ENCODE measurements at places on chromosomes 16 and 17.

- DNase-seq: no peak
These were observed 10.6 kb downstream of the ZCCHC14 start for GRCh38 chr16:87482266-87482665.

DNA sequence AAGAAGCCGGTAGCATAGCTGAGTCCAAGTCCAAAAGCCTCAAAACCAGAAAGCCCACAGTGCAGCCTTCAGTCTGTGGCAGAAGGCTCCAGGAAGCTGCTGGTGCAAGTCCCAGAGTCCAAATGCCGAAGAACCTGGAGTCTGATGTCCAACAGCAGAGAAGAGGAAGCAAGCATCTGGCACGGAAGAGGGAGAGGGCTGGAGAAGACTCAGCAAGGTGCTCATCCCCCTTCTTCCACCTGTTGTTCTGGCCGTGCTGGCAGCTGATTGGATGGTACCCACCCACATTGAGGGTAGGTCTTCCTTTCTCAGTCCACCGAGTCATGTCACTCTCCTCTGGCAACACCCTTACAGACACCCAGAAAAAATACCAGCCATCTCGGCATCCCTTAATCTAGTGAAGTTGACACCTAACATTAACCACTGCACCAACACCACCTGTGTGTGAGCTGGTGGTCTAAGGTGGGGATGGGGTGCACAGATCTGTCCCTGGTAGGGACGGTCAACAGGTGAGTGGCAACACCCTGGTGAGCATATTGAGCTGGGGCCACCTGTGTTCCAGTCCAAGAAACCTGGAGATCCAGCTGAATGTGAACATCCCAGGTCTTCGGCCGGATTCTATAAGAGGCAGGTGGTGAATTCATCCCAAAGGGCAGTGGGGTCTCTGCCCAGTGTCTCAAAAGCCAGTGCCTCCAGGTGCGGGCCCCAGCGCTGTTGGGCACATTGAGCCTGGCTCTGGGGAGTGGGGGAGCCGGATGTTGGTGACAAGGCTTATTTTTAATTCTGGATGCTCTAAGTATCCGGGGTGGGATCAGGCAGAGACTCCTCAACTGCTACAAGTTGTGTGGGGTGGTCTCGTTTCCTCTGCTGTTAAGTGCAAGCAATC lies 9.8 kb downstream of the MIEF2 start:
- DNase-seq: no peak

DNA sequence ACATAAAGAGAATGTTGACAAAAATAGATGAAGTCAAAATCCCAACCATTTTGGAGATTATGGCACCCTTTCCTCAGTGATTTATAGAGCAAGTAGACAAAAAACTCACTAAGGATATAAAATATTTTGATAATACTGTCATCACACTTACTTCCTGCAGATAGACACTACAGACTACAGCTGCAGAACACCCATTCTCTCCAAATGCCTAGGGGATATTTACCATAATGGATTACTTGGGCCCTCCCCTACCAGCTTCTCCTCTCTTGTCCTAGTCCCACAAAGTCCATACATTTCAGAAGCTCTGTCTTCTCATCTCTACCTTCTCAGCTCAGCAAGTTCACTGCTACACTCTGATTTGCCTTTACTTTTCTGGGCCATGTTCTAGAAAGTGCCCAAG lies 37.2 kb upstream of the CCNF start:
- no peak for DNase-seq

DNA sequence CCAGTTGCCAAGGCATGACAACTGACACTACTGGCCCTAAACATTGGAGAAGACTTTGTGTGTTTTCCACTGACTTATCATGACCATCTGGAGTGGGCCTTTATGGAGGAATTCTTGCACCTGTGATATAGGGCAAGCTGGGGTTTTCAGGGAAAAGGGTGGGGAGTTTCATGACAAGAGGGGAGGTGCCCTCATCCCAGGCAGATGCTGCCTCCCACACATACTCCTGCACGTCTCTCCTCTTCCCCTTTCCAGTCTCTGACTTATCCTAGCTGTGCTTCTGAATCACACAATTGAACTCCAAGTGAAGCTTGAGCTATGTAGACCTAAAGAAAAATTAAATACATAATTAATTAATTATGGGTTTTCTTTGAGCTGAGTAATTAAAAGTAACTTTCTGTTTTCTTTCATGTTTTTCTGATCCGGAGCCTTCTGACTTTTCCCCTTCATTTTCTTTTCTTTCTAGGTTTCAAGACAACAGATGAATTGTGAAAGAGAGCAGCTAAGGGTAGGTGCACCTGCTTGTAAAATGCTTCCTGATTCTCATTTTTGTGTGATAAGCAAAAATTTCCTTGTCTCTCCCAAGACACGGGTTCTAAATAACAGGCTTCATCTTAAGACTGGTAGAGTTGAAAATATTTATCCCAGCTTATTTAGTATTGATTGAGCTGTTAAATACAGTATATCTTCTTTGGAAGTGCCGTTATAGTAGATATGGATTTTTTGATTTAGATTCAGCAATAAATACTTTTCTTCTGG lies 280.9 kb upstream of the RBFOX1 start:
- no peak for DNase-seq

DNA sequence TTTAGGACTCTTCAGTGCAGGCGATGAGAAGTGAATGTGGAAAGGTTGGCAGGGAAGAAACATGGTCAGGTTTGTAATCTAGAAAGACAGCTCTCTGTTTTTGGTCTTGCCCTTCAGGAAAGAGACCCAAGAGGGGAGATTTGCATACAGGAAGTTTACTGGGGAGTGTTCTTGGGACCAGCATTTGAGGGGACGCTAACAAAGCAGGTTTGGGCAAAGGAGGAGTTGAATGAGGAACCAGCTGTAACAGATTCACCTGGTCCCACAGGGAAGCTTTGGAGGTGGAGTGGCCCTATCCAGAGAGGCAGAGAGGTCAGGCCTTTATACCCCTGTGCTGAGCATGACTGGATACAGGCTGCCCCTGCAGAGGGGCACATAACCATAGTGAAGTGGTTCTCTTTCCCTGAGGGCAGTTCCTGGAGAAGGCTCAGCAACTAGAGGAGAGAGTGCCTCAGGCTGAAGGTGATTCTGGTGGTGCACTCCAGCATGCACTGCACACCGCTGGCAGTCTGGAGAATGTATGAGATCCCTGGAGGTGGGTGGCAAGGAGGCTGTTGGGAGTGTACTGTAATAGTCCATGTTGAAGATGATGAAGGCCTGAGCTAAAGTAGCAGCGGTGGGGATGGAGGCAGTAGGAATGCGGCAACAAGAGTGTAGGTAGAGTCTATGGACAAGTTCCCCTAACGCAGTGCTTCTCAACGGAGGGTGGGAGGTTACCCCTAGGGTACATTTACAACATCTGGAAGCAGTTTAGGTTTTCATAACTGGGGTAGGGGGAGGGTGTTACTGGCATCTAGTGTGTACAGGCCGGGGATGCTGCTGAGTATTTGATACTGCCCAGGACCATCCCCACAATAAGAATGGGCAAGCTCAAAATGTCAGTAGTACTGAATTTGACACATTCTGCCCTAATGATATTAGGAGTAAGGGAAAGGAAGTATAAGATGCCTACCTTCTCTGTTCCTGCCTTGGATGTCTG lies 37.2 kb downstream of the MAP2K6 start:
- peak; percentile 41 for DNase-seq

DNA sequence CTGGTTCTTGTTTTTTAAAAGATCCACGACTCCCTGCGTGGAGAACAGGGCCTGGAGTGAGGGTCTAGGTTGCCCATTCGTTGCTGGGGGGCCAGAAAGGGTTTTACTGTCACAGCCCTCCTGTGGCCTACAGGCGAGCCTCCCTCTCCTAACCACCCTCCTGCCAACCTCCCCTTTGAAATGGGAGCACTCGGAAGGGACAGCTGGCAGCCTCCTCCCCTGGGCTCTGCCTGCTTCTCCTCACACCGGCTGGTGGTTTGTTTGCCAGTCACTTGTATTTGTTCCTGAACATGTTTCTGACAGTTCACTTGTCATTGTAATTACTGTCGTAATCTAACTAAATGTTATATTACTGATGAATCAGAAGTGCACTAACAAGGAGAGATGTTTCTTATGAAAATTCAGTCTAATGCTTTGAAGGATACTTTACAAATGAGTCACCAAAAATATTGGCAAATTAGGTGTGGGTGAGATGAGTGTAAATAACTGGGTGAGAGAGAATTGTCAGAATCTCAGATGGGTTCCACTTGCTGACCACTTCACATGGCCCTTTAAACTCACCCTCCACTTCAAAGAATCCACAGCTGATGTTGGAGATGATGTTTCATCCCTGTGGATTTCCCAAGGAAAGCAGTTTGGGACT lies 2.7 kb upstream of the SPPL2C start:
- no peak for DNase-seq

DNA sequence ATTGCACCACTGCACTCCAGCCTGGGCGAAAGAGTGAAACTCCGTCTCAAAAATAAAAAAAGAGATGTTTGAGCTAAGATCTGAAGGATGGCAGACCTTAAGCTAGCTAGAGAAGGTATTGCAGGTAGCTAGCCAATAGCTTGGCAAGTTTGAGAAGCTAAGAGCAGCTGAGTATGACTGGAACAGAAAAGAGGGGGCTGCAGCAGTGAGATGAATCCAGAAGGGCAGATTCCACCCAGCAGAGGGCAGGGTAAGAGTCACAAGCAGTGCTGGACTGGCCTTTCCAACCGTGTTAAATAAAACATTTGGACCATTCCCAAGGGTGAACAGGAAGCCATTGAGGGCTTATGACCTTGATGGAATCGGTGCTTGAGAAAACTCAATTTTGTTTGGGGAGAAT lies 5.7 kb upstream of the PHAF1 start:
- peak; percentile 79 for DNase-seq

DNA sequence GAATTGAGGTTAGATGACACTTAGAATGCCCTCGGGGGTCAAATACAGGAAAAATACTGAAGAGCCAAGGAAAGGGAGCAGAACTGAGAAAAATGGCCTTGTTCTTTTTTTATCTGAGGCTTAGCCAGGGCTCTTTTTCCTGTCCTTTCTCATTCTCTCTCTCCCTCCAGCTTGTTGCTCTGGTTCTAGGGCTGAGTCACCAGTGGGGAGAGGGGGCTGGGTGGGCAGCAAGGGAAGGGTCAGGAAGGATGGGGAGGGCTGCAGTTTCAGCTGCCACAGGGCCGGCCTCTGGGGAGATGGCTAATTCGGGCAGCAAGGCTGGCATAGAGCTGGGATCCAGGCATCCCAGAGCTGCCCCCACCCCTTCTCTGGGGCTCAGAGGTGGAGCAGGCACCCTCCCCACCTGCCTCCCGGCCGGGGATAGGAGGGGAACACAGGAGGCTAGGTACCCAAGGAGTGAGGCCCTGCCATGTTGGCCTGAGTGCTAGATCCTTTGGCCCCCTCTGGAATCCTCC lies 3.9 kb downstream of the ITGA3 start:
- no peak for DNase-seq

Data from mesendoderm (in vitro differentiated cells).